ENCODE measurements at places on chromosomes 7 and 10. TPM values are rescaled to one million over a fixed set of nuclear protein-coding genes. Genes with fewer than 3 reads are reported as not detected.

DNA sequence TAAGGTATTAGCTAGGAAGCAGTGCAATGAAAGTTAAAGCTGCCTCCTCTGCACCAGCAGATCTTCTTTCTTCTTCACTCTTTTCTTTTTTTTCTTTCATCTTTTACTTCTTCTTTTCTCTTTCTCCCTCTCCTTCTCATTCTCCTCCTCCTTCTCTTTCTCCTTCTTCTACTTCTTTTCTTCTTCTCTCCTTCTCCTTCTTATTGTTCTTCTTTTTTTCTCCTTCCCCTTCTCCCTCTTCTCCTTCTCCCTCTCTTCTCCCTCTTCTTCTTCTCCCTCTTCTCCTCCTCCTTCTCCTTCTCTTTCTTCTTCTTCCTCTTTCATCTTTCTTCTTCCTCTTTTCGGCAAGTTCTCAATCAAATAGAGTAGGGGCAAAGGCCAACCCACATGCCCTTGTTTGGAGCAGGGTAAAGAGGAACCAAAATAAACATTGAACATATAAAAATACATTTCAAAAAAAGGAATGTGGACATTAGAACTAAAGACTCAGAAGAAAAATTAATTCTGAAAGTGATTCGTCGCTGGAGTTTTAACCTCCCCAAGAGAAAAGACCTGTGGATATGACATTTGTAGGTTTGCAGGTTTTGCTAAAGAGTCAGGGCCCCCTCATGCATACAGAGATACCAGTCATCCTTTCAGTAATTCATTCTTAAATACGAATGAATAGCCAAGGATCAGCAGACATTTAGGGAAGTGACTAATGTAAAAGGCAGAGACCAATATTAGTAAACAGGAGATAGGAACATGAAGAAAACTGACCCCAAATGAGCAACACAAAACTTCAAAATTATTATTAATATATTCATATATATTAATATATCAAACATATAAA is 93.0 kb upstream of the RSU1 start:
- DNase-seq = no peak

DNA sequence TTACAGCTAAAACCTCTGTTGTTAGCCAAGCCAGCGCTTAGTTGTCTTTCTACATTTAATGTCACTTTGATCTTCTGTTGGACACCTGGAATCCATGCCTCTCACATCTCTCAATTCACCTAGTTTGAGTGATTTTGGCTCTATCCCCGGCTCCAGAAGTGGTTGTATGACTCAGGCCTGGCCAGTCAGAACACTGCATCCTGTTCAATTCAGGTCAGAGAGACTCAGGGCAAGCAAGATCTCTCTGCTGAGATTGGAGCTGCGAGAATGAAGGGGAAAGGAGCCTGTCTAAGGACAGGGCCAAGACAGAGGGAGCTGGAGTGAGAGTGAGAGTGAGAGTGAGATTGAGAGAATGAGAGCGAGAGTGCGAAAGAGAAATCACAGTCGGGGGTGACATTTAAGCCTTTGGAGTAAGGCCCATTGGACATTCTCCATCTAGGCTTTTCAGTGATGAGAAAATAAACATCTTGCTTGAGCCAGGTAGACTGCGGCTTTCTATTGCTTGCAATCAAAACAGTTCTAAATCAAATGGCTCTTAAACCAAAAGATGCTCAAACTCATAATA is 83.3 kb upstream of the DYNC1I1 start:
- DNase-seq = peak; percentile 32

Gene TLX1
- total RNA-seq = not detected

DNA sequence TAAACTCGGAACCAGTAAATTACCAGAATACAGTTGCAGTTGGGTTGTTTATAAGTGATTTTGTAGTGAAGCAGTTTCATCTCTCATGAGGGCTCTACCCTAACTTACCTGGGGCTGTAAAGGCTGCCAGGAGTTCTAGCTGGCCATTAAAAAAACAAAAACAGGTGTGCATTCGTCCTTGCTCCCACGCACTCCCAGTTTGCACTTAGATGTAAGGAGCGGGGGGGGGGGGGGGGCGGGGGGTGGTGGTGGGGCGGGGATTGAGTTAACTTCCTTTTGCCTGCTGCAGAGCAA is 2.3 kb upstream of the PFKFB3 start:
- no peak for DNase-seq
